D341Med (cell line): ENCODE measurements at places on chromosomes 7 and 10.

- DNase-seq = no peak
Observed at GRCh38 chr10:76719006-76719405, 918.6 kb downstream of the KCNMA1 start.

- DNase-seq = no peak
Observed at GRCh38 chr10:34967335-34967880, 122.7 kb downstream of the CUL2 start.

GRCh38 chr7:18916826-18917225 lies 200.6 kb downstream of the TWIST1 start:
- DNase-seq = no peak

GRCh38 chr7:43462836-43463235 lies 120.1 kb upstream of the STK17A start:
- no peak for DNase-seq
